Cerebellum (tissue), 4 donors: ENCODE measurements at places on chromosomes 6 and 20.

- no peak for DNase-seq
Measured at GRCh38 chr6:98909236-98909635, 38.5 kb downstream of the FBXL4 start.

GRCh38 chr6:89895276-89895874 lies 1.1 kb downstream of the GJA10 start:
- DNase-seq, result no peak

DNA sequence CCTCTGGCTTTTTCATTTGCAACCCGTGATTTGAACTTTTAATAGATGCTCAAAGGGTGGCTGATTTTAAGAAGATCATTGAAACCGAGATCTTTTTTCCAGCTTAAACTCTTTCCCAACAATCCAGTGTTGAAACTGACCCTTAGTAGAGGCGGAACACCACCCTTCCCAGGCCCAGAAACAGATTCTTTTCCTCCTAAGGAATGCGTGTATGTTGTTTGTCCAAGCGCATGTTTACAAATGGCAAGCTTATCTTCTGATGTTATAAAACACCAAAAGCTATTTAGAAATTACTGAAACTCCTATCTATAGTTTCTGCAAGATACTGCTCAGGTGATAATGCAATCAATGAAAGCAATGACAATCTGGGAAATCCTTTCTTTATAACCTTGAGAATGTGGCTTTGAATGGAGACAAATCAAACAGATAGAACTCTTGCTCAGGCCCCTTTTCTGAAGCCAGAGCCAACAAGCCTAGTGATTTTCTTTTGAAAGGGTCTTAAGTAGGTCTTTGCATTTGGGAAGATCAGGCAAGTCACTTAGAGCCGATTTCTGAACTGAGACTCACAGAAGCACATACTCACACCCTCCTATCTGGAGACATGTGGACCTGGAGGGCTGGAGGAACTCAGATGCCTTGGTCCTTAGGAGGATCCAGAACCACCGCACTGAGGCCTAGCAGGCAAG lies 9.1 kb downstream of the BANF2 start:
- no peak for DNase-seq

GRCh38 chr6:1312473-1313367 lies 822 bp downstream of the FOXQ1 start:
- DNase-seq, result no peak

DNA sequence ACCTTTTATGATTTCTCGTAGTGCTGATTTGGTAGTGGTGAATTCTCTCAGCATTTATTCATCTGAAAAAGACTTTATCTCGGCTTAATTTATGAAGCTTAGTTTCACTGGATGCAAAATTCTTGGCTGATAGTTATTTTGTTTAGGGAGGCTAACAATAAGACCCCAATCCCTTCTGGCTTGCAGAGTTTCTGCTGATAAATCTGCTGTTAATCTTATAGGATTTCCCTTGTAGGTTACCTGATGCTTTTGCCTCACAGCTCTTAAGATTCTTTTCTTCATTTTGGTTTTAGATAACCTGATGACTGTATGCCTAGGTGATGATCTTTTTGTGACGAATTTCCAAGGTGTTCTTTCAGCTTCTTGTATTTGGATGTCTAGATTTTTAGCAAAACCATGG lies 388.7 kb downstream of the UTRN start:
- DNase-seq, result no peak

- no peak for DNase-seq
Measured at GRCh38 chr6:118320652-118321051, 227.4 kb upstream of the PLN start.

DNA sequence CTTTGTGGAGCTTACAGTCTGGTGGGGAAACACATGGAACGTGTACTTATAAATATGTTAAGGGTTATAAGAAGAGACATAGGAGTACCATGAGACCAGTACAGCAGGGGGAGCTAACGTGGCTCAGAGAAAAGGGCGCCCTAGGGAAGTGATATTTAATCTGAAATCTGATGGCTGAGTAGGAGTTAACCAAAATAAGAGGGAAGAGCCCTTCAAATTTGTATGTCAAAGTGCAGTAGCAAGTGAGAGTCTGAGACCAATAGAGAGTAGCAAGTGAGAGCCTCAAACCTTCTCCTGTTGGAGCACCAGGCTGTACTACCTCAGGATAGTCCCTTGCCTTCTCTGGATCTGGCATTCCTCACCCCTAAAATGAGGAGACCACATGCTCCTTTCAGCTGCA lies 6.1 kb upstream of the PKIG start:
- no peak for DNase-seq
